CD4-positive, alpha-beta T cell treated with Interleukin-6 for 4 hours (primary cell): ENCODE measurements at places on chromosomes 13 and 19.
A peak's percentile ranks its signal among the peaks of the same experiment; 100 is the strongest.

DNA sequence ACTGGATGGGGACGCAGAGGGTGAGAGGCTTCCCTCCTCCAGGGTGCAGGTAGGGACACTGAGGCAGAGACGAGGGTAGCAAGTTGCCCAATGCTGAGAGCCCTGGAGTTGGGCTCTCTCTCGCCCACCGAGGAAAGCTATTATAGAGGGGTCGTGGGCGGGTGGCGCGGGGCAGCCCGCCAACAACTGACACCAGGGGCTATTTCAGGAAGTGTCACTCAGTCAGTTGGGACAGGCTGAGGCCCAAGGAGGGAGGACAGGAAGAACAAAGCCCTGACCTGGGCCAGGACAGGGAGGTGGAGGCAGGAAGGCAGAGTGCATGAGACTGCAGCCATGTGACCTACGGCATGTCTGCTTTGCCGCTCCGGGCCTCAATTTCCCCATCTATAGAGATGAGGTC, 29.9 kb downstream of the TINCR start:
- DNase-seq, result no peak

DNA sequence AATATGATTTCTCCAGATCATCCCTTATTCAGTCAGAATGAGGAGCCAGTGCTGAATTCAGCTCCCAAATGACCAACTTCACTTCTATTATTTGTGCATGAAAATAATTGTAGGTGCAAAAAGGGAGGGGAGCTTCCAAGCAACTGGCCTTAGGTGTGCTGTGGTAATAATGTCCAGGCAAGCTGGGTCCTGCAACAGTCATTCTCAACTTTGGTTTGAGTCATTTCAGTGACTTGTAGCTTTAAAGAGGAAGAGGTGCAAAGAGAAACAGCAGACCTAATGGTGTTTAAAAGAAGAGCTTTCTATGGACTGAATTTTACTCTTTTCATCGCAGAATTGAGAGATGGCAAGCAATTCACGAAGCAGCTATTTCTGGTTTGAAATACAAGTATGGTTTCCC, 29.2 kb upstream of the FGF9 start:
- DNase-seq, result no peak

- DNase-seq, result no peak
Measured at GRCh38 chr13:51047434-51048165, 63.5 kb downstream of the C13orf42 start.

DNA sequence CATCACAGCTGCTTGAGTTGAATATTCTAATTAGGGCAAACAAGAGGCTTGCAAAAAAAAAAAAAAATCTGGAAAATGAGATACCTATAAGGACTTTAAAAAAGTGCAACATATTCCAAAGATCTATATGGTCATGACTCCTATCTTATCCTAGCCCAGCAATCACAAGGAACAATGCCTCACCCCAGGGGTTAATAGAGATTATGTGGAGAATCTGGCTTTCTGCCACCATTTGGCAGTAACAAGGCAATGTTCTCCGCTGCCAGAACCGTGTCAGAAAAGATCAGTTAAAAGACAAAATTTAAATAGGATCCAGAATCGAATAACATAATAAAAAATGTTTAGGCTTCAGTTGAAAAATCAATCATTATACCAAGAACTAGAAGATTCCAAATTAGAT, 1643.2 kb upstream of the PRR20A start:
- DNase-seq, result no peak

DNA sequence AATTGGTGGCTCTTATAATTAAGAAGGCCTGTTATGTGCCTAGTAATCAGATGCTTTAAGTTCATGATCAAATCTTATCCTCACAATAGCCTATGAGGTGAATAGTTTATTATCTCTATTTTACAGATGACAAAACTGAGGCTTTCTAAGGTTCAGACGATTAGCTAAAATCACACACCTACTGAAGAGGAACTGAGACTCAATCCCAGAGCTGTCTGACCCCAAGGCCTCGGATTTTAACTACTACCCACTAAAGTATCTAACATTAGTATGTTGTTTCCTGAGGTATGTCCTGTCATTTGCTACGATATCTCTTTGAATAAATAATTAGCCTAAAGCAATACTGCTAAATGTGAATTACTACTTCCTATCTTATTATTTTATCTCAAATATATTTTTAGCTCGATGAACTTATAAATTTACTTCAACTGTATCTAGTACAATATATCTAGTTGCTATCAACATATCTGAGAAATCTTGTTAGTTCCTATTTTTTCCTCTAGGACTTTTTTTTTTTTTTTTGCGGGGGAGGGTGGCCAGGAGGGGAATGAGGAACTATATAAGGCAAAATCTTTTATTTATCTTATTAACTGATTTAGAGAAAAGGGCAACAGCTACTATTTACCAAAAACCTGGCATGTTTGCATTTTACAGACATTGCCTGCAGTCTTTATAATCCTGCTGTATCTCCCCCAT, 118.5 kb downstream of the ABCC4 start:
- no peak for DNase-seq

DNA sequence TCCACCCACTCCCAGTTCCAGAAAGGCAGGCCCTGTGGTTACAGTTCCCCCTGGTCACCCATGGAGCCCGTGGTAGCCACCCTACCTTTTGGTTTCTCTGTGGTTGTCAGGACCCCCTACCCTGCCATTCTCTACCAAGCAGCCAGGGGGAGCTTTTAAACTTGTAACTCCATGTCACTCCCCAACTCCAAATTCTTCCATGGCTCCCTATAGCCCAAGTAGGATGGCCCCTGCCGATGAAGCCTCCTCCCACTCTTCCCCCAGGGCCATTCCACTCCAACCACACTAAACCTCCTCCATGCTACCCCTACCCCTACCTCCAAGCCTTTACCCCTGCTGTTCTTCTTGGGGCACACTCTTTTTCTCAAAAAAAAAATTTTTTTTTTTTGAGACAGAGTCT, 2.2 kb downstream of the S1PR2 start:
- peak; percentile 61 for DNase-seq
